ENCODE measurements at places on chromosomes 2 and 18.

GRCh38 chr2:240300840-240301239 lies 134.6 kb upstream of the GPC1 start:
- no peak for DNase-seq

GRCh38 chr18:61502472-61502871 lies 169.2 kb downstream of the CDH20 start:
- DNase-seq: no peak

DNA sequence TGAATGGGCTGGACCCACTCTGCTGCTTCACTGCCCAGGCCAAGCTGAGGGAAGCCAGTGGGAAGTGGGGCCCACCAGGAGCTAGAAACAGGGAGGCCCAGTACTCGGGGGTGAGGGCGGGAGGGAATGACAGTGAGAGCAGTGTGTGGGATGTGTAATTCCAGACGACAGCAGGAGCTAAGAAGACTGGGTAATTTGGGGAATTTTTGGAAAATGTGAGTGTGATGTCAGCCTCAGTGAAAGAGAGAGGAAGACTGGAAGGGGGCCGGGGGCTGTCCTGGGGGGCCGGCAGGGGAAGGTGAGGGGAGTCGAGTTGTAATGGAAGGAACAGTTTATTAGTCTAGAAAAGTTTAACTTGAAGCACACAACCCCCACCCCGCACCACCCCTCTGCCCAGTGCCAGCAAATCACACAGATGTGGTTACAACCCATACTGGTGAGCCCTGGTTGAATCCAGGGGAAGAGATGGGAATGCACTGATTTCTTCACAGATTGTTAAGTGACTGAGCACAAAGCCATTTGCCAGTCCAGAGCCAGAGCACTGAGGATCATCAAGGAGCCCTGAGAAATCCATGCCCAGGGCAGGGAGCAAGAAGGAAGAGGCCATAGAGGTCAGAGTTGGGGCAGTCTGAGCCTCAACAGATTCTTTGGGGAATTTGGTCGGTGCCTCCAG lies 76.7 kb upstream of the PKDCC start:
- DNase-seq: no peak

- no peak for DNase-seq
These were observed 13.3 kb downstream of the SERTAD2 start for GRCh38 chr2:64640153-64641044.

- DNase-seq: no peak
These were observed 3.5 kb downstream of the YWHAQ start for GRCh38 chr2:9627310-9627709.

GRCh38 chr2:6879011-6879410 lies 1.4 kb downstream of the RSAD2 start:
- DNase-seq: no peak

- no peak for DNase-seq
These were observed 51.0 kb upstream of the RAB27B start for GRCh38 chr18:54777118-54777791.

GRCh38 chr2:205655779-205656456 lies 26.4 kb upstream of the NRP2 start:
- no peak for DNase-seq

GRCh38 chr2:61726456-61727209 lies 127.2 kb downstream of the FAM161A start:
- DNase-seq: no peak

DNA sequence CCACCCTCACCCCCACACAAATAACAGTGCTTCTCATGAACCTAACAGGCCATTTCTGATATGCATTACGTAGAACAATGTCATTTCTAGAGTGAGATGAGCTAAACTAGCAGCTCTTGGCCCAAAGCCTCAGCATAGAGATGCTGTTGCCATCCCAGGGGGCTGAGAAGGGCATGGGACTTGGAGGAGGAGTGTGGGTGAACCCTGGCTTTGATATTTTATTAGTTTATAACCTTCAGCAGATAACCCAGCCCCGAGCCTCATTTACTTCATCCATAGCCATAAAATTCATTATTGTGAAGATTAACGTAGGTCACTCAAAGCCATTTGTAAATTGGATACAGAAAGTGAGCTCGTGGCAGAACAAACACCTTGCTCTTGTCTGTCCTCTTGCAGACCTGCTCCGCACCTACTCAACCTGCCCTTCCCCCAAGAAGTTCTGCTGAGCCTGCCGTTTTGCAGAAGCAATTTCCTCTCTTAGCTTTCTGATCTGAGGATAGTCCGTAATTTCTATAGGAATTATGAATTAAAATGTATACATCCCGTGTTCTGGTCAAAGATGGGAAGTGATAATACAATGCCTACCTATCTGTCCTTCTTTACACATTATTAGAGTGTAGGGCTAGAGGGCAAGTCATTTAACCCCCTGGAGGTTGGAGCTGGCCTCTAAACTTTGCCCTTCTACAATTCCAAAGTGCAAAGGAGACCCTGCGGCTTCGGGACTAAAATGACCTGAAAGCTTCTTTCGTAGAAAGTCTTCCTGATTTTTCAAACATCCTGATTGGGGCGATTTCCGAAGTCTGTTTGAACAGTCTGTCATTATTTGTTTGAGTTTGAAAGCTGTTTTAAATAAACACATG lies 187.4 kb downstream of the BCL2 start:
- no peak for DNase-seq

- peak; percentile 47 for DNase-seq
These were observed 1.7 kb upstream of the POLR2D start for GRCh38 chr2:127859712-127860085.

DNA sequence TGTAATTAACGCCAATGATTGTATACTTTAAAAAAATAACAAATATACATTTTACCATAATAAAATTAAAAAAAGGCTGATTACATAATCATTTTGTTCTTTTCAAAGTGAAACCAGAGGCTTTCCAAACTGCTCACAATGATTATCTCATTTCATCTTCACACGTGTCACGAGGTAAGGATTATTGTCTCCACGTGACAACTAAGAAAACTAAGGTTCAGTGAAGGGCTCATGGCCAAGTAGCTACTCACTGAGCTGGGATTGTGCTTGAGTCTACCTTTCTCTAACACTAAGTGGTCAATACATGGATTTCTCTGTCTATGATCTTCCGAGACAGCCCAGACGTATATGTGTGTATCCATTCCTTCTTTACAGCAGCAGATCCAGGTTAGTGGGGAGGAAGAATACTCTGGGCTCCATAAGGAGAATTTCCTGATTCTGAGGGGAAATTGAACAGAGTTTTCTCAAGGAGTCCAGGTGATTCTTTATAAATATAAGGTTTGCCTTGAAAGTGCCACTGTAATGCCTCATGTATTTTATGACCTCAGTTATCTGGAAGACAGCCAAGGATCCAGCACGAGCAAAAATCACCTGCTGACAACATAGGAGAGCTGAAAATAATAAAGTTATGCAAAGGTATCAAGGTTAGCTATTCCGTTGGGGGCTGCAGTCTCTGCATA lies 25.6 kb upstream of the ACSL3 start:
- no peak for DNase-seq

- no peak for DNase-seq
These were observed 110.9 kb downstream of the STK39 start for GRCh38 chr2:168136392-168136977.

DNA sequence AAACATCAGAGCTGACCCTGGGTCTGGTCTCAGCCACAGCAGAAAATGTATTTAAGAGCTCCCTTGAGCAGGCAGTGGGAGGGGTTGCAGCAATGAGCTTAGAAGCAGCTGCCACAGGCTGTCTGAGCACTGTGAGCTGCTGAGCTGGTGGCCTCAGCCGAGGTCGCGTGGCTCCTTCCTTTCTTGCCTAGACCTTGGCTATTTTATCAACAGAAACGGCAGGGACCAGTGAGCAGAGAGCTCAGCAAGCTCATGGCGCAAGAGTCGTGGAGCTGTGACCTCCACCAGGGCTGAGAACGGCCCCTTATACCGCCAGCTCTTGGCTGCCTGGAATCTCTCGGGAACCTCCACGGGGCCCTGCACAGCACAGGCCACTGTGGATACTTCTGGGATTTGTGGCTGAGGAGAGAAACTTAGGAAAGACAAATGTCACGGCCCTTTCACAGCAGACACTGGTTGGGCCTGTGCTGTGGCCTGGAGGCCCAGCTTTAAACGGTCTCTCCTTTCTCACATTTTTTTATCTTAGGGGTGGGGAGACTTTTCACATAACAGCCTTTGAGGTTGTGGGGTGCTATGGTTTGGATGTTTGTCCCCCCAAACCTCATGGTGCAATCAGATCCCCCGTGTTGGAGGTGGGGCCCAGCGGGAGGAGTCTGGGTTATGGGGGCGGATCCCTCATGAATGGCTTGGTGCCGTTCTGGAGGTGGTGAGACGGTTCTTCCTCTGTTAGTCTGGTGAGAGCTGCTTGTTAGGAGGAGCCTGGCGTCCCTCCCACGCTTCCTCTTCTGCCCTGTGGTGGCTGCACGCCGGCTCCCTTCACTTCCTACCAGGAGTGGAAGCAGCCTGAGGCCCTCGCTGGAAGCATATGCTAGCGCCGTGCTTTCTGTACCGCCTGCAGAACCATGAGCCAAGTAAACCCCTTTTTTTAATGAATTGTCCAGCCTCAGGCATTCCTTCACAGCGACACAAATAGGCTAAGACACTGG lies 1.7 kb downstream of the ALLC start:
- DNase-seq: no peak

- no peak for DNase-seq
These were observed 28.7 kb upstream of the LYPD6B start for GRCh38 chr2:149009576-149010461.

DNA sequence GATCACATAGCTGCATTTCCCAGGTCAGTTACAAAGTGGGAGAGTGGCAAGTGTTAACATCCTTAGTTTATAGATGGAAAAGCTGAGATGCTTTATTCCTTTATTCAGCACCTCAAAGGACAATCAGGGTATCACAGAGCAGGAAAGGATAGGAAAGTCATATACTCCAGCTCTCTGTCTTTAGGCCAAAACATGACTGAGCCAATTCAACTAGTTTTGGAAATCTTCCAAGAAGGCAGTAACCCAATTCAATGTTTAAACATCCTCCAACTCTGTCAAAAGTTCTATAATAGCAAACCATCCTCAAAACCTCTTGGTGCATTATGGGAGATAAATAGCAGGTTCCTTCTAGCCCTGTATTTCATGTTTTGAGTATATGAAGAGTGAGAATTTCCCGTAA lies 25.2 kb downstream of the CASP8 start:
- DNase-seq: no peak

DNA sequence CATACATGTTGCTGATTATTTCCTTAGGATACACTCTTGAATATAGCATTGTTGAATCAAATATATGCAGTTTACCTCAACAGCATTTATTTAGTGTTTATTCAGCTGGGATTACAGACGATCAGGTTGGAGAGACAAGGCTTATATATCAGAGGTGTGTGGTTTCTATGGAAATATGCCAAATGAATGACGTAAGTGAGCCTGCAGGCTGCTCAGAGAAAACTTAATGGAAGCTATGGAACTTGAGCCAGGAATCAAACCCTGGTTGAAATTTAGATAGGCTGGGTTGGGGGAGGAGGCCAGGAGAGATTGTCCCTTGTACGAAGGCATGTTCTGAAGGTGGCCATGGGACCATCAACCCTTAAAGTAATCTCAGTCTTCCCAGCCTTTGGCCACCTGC lies 79.5 kb downstream of the INPP4A start:
- no peak for DNase-seq

- no peak for DNase-seq
These were observed 12.9 kb downstream of the ADAM23 start for GRCh38 chr2:206456078-206456754.

DNA sequence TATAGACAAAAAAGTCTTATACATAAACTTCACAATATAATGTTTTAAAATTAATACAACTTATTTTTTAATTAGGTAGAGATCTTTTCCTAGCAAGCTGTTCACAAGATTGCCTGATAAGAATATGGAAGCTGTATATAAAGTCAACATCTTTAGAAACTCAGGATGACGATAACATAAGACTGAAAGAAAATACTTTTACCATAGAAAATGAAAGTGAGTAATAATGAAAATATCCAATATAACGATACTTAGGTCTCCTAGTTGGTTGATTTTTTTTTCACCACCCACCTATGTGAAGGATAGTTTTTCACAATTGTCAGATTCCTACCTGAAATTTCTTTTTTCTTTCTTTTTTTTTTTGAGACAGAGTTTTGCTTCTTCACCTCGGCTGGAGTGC lies 13.1 kb downstream of the ELP2 start:
- DNase-seq: no peak

DNA sequence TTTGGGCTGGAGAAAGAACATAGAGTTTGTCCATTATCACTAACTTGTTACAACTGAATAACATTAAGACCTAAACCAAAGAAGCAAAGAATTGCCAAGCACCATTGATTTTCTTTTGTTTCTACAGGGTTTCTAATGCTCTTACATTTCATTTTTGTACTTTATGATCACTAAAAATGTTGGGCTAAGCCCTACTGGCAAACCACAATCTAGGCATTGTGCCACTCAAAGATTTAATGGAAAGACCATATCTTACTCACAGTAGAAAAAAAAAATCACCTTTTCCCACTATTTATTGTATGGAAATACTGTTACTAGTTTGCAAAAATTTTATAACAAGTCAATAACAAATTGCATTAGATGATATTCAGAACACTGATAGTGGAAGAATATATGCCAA lies 447.4 kb upstream of the PKDCC start:
- DNase-seq: no peak

DNA sequence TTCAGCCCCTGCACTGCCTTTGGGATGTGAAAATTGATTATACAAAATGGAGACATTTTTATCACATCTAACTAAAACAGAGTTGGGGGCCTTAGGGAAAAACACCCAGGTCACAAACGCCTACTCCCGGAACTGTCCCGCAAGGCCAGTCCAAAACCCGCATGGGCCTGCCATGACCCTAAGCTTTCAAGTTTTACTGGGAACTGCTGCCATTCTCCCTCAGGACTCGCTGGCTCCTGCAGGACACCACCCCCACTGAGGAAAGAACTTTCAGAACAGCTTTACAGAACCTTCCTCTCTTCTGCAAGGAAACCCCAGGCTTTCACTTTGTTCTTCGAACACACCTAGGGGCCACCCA lies 320.4 kb upstream of the HS6ST1 start:
- DNase-seq: no peak

DNA sequence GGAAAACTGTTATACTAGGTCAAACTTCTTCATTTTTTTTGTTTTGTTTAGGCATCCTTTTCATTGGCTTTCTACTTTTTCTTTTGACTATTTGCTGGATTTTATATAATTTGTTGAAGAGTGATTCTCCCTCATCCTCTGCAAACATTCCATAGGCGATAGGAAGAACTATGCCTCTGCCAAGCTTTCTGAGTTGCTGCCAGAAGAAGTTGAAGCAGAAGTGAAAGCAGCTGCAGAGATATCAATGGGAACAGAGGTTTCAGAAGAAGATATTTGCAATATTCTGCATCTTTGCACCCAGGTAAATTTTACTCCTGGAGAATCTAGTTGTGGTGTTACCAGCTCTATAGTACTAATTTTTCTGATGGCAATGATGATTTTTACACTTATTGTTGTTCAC lies 25.4 kb downstream of the NOP58 start:
- no peak for DNase-seq
